Stimulated activated CD8-positive, alpha-beta memory T cell treated with anti-CD3 and anti-CD28 coated beads, Interleukin-4, amount 100 ng/mL, for 1 hour (primary cell): ENCODE measurements at places on chromosomes 7 and 10.

GRCh38 chr7:151198945-151199848 is 11.1 kb downstream of the H2BK1 start:
- DNase-seq: no peak

- DNase-seq: no peak
These were observed 2.9 kb downstream of the PLXNA4 start for GRCh38 chr7:132573251-132573955.

GRCh38 chr7:11557627-11558026 is 274.4 kb downstream of the THSD7A start:
- DNase-seq: no peak

DNA sequence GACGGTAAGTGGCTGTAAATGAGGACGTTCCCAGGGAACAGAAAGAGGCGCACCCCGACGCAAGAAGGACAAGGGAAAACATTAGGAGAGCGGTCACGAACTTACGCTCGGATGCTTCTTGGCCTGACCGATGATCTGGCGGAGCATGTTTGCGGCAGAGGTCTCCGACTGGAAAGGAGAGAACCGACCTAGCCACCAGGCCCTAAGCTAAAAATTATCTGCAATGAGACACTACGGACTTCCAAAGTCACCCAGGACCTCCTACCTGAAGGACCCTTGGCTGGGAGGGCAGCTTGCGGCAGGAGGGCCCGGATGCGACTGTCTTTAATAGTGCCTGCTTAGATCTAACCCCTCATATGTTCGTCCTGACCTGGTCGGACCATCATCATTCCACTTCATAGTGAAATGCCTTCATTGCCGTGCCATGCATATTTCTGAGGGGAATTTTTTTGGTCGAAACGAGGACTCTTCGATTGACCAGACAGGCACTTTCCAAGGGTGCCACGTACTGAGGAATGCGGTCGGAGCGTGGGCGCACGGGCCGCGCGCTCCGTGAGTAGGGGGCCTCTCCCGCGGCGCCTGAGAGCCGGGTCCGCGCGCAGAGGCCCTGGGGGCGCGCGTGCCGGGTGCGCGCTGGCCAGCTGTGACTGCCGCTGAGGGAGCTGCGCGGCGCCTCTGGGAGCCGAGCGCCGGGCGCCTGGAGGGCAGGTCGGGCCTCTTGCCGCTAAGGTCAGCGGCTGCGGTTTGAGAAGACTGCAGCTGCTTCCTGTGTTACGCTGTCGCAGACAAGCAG is 33.6 kb upstream of the PHF14 start:
- DNase-seq: peak; percentile 55

GRCh38 chr7:133535308-133535707 is 282.4 kb downstream of the EXOC4 start:
- DNase-seq: no peak
